ENCODE measurements at places on chromosomes 4 and X.

DNA sequence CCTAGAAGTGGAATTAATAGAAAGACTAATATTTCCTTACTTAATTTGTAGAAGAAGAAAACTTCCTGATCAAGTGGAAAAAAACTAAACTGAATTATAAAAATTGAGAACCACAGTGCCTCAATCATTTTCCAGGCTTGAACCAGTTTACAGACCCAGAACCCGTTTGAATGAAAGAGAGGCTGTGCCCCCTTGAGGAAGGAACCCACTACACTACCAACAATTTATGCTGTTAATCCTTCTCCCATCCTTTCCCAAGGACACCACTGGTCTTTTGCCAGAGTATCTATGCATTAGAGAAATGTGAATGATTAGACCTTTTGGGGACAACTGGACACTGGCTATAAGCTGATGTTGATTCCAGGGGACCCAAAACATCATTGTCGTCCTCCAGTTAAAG, 842.6 kb downstream of the TECRL start:
- DNase-seq: no peak

- no peak for DNase-seq
These were observed 35.0 kb downstream of the NUDT11 start for GRCh38 chrX:51461053-51462044.

- DNase-seq: no peak
These were observed 3.7 kb upstream of the SH3TC1 start for GRCh38 chr4:8195431-8195830.

DNA sequence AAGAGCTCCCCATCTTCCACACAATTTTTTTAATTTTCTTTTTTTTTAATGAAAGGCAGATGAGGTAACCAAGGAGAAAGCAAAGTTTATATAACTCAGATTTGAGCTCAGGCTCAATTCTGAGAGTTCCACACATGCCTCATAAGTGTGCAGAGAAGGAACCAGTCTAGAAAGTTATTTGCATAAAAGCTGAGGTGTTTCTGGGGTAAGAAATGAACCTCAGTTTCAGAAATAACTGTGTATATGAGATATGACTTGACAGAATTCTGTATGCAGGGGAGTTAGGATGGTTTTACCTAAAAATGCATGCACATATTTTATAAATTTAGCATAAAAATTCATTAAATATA, 51.3 kb downstream of the DTHD1 start:
- no peak for DNase-seq

DNA sequence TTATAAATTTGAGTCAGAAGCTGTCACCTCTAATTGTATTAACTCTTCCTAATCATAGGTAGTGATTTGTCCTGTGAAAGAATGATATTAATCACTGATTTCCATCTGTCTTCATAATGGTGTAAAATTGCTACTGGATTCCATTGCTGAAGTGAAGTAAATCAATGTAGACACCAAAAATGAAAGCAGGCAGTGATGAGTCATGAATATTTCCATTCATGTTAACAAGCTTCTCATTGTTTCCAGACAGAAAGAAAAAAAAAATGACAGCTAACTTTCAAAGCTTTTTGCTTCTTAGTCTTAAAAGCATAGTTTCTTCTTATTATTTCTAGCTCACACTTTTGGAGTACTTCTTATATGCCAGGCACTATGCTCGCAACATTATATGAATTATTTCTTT, 21.5 kb downstream of the FAM114A1 start:
- no peak for DNase-seq

DNA sequence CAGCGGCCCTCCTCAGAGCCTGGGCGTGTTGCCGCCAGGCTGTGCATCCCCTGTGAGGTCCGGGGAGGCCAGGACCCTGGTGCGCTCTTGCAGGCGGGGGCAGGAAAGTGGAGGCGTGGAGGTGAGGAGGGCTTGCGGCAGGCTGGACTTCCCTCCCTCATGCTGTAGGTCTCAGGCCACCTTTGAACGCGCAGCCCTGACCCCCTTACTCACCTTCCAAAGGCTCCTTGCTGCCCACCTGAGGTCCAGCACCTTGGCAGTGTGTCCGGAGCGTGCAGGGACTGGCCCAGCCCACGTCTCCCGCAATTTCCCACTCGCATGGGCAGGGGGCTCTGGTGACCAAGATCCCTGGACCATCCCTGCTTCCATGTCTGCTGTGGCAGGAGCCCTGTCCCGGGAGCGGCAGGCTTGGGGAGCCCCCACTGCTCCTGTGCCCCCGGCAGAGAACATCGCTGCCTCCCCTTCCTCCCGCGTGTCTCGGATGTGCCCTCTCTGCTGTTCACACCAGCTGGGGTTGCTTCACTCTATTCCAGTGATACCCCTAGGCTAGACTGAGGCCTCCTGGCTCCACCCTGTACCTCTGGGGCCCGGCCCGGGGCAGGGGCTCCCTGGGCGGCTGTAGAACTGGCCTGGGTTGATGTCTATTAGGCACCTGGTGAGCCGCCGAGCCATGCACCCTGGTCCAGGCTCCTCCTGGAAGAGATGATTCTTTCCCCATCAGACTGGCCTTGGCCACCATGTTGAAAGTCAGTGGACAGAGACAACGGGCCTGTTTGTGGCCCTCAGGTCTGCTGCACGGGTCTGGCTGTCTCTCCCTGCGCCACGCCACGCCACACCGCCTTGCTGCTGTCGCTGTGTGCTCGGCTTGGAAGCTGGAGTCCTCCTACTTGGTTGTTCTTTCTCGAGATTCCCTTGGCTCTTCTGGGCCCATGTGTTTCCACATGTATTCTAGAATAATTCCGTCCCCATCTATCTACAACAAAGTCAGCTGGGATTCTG, 95.4 kb upstream of the ADRA2C start:
- DNase-seq: no peak

DNA sequence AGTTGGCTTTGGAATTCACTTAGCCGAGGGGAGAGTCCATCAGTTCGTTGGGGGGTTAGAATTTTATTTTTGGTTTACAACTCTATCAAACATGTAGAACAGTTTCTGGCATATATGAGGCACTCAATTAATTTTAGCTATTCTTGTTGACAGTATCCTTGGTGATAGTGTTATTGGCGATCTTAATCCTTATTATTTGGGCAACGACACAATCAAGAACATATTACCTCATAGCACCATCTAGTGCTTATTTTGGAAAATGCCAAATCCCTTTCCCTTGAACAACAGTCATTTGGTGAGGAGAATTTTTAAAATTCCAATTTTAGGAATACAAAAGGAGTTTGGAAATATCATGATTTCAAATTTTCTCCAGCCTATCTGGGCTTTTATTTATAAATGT, 17.9 kb upstream of the PGRMC1 start:
- DNase-seq: no peak

GRCh38 chr4:120207021-120207420, 140.4 kb upstream of the MAD2L1 start:
- DNase-seq: no peak

DNA sequence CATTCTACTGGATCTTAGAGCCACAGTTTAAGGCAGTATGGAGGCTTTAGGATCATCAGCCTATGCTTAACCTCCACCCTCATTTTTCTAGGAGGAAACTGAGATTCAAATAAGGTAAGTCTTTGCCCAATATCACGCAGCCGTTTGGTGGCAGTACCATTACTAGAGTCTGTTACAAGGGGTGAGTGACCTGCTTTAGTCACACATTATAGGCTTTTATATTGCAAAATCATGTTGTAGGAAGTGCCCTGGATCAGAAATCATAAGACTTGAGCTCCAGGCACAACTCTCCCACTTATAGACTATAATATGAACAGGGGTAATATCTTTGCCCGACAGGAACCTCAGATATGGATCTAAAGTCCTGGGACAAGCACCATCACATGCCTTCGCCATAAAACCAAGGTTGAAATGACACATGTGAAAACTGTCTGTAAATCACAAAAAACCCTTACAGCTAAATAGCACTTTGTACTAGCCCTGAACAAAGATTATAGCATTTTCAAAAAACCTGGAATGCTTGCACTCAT, 19.2 kb downstream of the HPSE start:
- DNase-seq: no peak

GRCh38 chr4:101284546-101284945, 62.8 kb downstream of the PPP3CA start:
- DNase-seq: no peak

DNA sequence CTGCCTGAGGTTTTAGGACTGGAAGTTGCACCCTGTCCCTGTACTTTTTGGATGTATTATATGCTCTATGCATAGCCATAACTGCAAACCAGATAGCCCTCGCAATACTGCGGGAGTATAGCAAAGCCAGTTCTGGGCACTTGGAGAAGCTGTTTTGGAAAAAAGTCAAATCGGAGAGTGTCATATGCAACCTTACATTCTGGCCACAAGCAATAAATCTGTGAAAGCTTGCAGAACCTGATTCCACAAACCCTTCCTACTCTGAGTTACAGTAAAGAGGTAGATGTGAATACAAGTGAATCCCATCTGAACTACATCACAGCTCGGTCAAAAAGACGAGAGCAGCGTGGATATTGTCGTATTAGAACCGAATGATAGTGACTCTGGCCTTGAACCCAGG, 10.3 kb downstream of the HELT start:
- DNase-seq: no peak

DNA sequence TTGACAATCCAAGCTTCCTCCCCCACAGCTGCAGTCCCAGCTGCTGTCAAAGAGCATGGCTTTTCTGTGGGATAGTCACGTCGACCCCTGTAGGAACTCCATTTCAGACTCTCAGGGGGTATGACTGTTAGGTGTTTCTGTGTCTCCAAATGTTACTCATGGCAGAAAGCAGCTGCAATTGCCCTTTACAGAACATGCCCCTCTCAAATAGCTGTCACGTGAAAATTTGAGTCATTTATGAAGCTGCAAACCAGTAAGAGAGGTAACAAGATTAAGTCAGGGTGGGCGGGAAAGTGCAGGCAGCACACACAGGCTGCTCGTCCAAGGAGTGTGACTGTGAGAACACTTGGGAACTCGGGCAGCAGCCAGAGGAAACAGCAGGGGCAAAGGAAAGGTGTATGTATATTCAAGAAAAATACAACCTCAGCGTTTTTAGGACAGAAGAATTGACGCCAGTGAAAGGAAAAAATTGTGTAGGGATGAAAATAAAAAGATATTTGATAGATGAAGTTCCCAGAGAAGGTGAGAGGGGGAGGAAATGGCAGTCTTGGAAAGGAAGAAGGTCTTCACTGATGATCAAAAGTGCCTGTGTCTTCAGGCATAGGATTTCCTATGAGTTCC, 66.5 kb upstream of the TMEM184C start:
- no peak for DNase-seq

DNA sequence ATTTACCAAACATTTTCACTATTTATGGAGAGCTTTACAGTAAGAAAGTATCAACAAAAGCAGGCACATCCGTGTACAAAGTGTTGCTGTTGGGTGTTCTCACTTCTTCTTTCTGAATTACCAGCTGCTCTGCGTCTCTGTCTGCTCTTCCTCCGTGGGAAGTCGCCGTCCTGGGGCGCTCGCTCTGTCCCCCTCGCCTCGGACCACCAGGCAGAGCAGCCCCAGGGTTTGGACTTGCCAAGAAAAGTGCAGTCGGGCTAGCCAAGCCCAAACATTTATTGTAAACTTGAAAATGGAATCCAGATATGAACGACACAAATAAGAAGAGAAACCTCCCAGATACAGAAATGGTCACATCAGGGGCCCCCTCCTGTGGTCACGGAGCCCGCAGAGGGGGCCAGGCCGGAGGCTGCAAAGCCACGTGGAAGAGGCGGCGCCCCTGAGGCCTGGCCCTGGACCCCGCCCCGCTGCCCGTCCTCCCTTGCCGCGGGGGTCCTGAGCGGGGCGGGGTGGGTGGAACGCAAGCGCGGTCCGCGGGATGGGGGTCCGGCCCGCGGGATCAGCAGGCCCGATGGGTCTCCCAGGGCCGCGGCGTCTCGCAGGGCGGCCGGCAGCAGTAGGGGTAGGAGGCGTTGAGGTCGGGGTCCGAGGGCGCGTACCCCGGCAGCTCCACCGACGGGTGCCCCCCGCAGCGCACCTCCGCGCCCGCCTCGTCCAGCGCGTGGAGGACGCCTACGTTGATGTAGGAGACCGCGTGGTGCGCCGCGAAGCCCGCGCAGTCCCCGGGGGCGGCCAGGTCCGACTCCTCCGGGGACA, 1.5 kb downstream of the TMEM271 start:
- DNase-seq: no peak

- DNase-seq: no peak
These were observed 221.3 kb downstream of the STIM2 start for GRCh38 chr4:27081675-27082586.

DNA sequence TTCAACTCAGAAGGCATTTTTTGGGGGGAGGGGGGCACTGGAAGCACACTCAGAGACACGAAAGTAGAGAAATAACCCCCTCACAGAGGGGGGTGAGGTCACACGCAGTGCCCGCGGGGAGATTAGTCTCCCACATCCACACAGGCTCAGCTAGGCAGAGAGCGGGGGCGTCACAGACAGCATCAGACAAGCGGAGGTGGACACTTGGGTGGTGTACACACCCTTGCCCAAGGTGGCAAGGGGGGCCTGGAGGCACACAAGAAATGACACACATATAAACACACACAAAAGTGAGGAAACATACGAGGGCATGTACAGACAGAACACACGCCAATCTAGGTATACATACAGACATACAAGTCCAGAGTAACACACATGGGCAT, 637 bp upstream of the SYN1 start:
- DNase-seq: no peak

- DNase-seq: no peak
These were observed 128.7 kb downstream of the OPHN1 start for GRCh38 chrX:68304602-68305001.

GRCh38 chr4:113810906-113811305, 49.4 kb upstream of the CAMK2D start:
- no peak for DNase-seq

DNA sequence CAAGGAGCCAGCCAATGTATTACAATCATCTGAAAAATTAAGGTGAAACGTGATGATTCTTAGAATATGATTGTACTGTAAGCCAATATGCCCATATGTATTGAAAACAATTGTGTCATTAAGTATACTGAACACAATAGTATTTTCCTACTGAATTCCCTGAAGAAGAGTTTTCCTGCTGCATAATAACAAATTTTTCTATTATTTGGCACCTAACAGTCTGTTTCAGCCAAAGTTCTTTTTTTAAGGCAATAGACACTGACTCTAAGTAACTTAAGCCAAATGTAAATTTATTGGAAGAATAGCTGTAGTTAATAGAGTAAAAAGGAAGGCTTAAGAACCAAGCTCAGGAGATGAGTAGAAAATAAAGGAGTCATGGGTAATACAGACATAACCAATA, 220.6 kb downstream of the PPP4R3C start:
- no peak for DNase-seq

DNA sequence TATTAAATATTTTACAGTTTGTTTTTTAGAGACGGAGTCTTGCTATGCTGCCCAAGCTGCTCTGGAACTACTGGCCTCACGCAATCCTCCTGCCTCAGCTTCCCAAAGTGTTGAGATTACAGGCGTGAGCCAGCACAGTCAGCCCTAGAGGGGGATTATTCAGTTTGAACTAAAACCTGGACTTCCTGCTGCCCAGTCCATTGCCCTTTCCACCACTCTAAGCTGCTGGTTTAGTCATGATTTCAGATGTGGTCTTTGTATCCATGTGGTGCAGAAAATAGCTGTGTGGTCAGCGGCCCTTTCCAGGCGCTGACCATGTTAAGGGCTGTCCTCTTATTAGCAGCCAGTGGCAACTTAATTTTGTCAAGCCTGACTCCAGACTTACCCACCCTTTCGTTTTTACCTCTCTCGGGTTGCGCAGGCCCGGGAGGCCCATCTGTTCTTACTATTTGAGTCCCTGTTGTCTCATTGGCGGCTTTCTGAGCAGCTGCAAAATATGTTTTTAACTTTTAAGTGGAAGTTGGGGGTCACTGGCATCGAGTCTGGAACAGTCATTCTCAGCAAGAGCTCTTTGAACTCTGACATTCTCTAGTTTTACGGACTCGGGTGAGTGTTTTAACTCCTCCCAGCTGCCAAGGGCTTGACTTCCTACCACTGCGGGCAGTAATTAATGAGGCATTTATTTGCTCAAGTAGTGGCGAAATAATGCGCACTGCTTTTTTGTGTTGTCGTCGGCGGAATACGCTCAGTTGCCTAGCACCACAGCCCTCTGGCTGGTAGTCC, 773 bp upstream of the VMA21 start:
- peak; percentile 45 for DNase-seq

Data from activated naive CD4-positive, alpha-beta T cell treated with anti-CD3 and anti-CD28 coated beads, Interleukin-2, amount 50 U/mL, for 16 hours (primary cell).